ENCODE measurements at places on chromosomes 1 and 21.

DNA sequence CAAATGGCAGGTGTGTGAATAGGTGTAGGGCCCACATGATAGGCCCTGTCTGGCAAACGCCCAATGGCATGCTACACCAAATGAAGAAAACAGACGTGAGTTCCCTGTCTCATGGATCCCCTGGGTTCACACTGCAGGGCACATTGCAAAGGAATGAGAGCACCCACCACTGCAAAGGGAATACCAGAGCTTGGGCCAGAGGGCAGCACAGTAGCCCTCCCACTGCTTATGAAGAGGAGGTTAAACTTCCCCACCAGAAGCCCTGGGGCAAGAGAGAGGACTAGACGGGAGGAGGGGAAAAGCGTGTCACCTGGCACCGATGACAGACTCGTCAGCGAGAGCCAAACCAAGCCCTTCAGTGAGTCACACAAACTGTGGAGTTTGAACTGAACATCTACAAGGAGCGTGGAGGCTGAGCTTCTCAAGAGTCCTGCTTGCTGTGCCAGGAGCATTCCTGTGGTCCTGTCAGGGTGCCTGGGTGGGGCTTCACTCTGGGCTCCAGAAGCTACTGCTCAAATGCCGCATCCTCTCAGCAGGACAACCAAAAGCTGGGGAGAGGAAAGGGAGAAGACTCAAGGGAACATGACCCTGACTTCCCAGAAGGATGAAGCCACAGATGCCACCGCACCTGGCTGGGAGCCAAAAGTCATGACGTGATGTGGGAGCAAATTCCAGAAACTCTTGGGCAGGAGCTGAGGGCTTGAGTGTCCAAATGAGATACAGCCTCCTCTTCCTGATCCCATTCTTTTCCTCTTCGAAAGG, 61.1 kb downstream of the TOMM20 start:
- DNase-seq, result no peak

DNA sequence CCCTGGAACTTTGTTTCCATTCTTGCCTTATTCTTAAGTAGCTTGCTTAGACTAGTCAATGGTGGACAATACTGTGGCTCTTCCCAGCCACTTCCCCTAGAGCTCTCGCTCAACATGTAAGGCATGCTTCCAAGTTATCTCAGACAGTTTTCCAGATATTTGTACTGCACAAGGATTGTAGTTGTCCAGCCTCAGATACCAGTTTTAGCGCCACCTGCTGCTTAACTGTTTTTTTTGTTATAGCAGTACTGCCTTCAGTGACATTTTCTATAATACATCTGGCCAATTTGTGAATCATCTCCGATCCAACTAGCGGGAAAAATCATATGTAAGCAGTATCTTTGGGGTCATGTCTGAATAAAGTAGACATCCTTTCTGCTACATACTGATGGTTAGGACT, 346.7 kb upstream of the ADGRL4 start:
- DNase-seq, result no peak

GRCh38 chr1:40316595-40317393, at the start of gene COL9A2:
Gene COL9A2 (minus strand): TSS chr1:40317286. CDS start chr1:40317197, 89 bp downstream.
- peak; percentile 33 for DNase-seq

DNA sequence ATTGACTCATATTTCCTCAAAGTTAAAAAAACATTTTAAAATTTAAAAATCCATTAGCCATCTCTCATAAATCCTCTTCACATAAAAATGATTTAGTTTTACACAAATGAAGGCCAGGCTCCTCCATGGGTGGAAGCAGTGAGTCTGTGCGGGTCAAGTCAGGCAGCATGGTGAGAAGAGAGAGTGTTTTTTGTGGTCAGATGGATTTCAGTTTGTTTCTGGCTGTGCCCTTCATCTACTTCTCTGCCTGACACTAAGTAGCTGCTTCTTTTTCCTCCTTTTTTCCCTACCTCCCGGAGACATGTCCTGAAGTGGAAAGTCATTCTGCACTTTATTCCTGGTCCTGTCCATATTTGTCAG, 10.3 kb downstream of the PLA2G4A start:
- no peak for DNase-seq

DNA sequence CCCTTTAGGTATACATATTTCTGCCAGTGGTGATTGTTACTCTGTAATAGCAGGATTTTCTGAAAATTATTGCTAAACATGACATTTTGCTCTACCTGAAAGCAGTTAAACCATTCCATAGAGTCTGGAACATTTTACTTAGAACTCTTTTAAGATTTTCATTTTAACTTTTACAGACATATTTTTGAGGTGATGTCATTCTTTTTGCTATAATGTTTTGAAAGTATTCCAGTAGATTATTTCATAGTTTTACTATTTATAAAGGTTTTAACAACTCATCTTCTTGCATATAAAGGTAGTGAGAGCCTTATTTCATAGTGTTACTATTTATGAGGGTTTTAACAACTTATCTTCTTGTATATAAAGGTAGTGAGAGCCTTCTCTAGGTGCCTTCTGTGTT, 42.9 kb downstream of the PTBP2 start:
- DNase-seq, result no peak

GRCh38 chr1:201917362-201918033, 28.8 kb downstream of the SHISA4 start:
- DNase-seq, result no peak

DNA sequence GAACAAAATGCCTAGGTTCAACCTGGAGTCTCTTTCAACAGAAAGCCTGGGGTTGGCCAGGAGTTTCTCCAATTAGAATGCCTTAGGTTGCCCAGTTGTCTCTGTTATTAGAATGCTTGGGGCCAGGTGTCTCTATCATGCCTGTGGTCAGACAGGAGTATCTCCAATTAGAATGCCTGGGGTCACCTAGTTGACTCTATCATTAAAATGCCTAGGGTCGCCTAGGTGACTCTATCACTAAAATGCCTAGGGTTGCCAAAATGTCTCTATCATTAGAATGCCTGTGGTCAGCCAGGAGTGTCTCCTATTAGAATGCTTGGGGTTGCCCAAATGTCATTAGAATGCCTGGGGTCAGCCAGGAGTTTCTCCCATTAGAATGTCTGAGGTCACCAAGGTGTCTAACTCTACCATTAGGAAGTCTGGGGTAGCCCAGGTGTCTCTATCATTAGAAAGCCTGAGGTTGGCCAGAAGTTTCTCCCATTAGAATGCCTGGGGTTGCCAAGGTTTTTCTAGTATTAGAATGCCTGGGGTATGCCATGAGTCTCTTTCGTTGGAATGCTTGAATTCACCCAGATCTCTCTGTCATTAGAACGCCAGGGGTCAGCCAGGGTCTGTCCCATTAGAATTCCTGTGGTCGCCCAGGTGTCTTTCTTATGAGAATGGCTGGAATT, 57.9 kb downstream of the RNF187 start:
- DNase-seq, result no peak

DNA sequence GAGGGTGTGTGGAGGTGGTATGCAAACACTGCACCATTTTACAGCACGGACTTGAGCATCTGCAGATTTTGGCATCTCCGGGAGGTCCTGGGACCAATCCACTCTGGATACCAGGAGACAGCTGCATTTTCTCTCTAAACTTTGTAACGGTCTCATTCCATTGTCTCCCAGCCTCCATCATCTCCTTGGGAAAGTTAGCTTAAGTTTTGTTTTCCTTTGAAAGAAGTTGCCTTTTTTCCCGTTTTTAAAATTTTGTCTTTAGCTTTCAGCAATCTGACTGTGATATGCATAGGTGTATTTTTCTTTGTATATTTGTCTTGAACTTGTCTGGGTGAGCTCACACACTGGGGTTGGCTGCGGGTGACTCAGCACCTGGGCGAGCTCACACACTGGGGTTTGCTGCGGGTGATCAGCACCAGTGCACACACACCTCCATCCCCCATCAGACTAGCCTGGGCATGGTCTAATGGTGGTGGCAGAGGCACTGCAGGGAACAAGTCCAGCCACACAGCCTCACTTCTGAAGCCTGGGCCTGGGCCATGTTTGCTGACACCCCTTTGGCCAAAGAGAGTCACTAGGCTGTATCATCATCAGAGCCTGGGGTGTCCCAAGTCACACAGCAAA, 32.1 kb upstream of the COL18A1 start:
- DNase-seq, result no peak

DNA sequence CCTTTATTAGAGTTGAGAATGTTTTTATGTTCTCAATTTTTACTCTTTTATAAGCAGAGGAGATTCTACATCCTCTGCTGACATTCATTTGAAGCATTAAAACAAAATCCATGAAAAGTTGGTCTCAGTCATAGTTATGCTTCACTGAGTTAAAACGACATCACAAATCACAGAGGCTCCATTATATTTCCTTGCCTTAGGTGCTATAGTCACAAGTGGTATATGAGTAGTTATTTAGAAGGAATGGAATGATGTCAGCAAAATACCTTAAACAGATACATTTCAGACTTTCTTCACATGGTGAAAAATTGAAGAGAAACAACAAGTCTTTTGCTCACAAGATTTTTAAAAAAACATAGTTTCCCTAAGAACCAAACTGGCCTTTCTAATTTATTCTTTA, 11.7 kb upstream of the METTL13 start:
- no peak for DNase-seq

- no peak for DNase-seq
Observed at GRCh38 chr21:15495965-15496364, 233.8 kb upstream of the USP25 start.

GRCh38 chr1:161089938-161090337, 580 bp upstream of the NECTIN4 start:
- no peak for DNase-seq

- DNase-seq, result no peak
Observed at GRCh38 chr1:93503816-93504215, 55.9 kb downstream of the FNBP1L start.

GRCh38 chr1:237416924-237417655, 375.1 kb downstream of the RYR2 start:
- DNase-seq, result no peak

DNA sequence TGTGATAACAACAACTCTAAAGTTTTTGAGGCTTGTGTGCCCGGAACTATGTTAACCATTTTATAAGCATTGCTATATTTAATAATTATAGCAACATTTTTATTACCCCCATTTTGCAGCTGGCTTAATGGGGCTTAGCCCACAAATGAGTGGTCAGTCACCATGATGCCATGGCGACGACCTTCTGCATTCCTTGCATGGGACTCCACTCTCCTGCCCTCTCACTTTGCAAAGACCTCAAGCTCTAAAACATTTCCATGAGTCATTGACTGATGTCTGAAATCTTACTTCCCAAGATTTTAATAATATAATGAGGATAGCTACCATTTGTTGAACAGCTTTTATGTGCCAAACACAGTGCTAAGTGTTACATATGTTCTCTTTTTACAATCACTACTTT, 15.4 kb downstream of the NGF start:
- DNase-seq, result no peak

- DNase-seq, result no peak
Observed at GRCh38 chr1:52691821-52692220, 6.3 kb downstream of the COA7 start.

DNA sequence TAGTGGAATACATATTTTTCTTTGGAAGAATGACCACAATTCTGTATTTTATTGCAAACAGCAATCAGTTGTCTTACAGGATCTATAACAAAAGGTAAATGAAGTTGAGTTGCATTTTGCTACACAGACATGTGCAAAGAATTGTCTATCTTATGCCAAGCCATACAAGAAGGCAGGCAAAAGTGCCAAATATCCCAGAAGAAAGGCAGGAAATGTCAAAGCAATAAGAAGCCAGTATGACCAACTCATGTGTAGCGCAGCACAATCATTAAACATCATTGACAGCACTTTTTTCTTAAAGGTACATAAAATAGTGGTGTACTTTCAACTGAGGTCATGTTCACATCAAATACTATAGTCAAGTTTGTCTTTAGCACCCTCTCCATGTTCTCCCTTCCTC, 42.7 kb downstream of the NIBAN1 start:
- DNase-seq, result no peak

DNA sequence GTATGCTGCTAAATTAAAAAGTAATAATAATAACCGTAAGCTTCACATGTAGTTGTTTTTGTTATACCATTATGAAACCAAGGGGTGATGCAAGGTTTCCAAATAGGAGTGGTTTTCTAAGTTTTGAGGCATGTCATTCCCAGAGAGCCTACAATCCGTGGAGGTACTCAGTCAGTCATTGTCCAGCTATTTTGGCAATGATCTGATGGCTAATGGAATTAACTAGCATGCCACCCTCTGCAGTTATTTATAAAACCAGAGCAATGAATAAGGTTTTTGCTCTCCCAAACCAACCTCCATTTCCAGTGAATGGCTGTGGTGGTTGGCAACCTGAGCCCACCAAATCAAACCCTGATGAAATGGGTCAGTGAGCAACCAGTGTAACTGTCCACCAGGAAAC, 106.4 kb downstream of the TBX15 start:
- no peak for DNase-seq

GRCh38 chr1:192104852-192105251, 53.4 kb upstream of the RGS18 start:
- DNase-seq, result no peak

DNA sequence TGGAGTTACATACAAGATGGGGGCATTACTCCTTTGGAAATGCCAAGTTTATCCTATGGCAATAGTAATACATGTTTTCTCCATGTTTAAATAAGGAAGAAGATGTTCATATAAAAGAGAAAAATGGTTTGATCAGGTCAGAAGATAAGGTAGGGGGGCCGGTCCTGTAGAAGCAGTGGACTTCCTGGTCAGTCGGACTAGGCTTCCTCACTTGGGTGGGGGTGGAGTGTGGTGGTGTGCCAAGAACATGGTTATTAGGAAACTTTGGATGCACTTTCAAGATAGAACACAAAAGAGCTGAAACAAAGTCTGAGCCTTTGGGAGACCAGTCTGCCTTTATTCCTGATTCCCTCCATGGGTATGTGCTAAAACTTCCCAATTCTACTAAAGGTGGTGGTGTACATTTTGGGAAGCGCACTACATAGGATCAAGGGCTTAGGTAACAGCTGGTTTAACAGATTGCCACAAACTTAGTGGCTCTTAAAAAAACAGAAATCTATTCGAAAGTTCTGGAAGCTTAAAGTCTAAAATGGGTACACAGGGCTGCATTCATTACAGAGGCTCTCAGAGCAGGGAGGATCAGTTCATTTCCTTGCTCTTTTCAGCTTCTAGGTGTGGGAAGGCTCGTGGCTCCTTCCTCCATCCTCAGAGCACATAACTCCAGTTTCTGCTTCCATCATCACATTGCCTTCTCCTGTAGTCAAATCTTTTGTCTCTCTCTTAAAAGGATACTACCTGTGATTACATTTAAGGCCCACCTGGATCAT, 64.6 kb downstream of the KDM1A start:
- DNase-seq, result no peak
